Gastrocnemius medialis (tissue), 4 donors: ENCODE measurements at places on chromosomes 4 and X.

DNA sequence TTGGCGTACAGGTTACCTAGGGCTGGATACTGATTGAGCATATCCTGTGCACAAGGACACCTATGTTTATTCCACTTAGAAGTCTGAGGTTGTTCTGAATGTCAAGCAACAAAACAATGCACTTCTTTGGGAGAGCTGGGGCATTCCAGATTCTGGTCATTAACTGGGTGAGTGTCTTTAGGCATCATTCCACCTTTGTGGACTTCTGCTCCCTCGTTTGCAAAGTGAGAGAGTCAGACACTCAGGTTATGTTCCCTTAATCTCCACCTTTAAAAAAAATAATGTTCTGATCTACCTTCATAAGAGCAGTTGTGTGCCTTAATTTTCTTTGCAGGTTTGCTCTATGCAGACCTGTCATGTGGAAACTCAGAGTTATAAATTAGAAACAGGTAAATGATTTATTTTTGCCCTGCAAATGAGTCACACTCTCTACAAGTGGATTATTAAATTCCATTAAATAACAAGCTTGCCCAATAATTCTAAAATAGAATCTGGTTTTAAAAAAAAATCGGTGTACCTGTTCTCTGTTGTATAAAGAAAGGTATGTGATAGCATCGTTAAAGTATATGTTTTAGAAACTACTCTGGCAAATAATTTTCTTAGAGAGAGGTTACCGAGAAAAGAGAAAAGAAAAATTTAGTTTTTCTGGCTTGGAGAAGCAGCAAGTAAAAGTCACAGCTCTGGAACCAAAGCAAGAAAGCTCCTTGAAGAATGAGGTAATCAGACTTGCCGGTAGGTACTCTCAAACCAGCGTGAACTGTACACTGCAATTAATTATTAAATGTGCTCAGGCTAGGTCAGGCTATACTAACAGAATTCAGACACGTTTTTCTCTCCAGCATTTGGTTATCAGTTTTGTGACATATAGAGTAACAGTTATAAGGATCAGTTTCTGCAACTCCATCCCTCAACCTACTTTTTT is 93.2 kb downstream of the SORBS2 start:
- no peaks in the 10 kb centered on the region for H3K36me3 ChIP-seq
- no peak for DNase-seq
- no peak overlapping the region for H3K27ac ChIP-seq
- H3K4me3 ChIP-seq, result no peak overlapping the region

- no peaks in the 10 kb centered on the region for H3K36me3 ChIP-seq
- H3K4me1 ChIP-seq, result no peaks in the 10 kb centered on the region
- no peak overlapping the region for H3K27ac ChIP-seq
- H3K27me3 ChIP-seq, result no peaks in the 10 kb centered on the region
- no peak for DNase-seq
- H3K4me3 ChIP-seq, result no peak overlapping the region
These were observed 1684.8 kb upstream of the TENM3 start for GRCh38 chr4:180558427-180558826.

- no peaks in the 10 kb centered on the region for H3K27me3 ChIP-seq
- H3K27ac ChIP-seq, result no peak overlapping the region
- no peak overlapping the region for H3K4me3 ChIP-seq
These were observed 67.1 kb downstream of the ACOX3 start for GRCh38 chr4:8373270-8373972.

DNA sequence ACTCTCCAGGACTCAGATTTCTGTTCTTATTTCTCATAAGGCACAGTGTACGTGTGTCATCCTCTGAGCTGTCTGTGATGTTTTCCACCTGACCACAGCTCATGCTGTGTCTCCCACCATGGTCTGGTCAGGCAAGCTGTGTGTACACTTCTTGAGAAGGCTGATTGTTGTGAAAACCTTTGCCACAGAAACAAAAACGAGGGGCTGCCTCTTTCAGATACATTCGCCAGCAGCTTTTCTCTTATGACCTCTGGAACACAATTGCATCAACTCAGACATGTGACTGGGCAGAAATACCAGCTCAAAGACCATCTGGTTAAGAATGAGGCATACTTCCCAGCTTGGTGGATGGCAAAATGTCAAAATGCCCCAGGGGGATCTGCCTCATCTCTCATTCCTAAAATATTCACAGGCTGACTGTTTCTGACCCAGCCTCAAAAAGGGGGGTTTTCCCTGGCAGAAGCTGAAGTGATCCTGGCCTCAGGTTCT is 46.1 kb downstream of the PGRMC2 start:
- no peak for DNase-seq
- H3K4me1 ChIP-seq, result no peaks in the 10 kb centered on the region
- no peaks in the 10 kb centered on the region for H3K27me3 ChIP-seq
- H3K4me3 ChIP-seq, result no peak overlapping the region
- H3K27ac ChIP-seq, result no peak overlapping the region
- no peaks in the 10 kb centered on the region for H3K36me3 ChIP-seq

DNA sequence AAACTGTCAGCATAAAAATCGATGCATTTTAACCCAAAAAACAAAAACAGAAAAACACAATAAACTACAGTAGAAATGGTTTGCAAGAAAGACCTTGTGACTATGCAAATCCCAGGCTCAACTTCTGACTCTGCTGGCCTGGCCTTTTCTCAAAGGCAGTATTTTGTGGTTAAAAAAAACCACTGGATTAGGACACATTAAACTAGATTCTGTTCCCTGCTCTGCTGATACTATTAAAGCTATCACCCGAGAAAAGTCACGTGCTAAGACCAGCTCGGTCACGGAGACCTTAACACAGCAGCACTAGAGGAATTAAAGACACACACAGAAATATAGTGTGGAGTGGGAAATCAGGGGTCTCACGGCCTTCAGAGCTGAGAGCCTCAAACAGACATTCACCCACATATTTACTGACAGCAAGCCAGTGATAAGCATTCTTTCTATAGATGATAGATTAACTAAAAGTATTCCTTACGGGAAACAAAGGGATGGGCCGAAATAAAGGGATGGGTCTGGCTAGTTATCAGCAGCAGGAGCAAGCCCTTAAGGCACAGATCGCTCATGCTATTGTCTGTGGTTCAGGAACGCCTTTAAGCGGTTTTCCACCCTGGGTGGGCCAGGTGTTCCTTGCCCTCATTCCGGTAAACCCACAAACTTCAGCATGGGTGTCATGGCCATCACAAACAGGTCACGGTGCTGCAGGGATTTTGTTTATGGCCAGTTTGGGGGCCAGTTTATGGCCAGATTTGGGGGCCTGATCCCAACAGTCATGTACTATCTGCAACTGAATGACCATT is 16.1 kb downstream of the CBR4 start:
- no peak overlapping the region for H3K4me3 ChIP-seq
- DNase-seq, result no peak
- H3K36me3 ChIP-seq, result no peaks in the 10 kb centered on the region
- no peak overlapping the region for H3K27ac ChIP-seq
- peaks cover 11% of the 10 kb centered on the region for H3K4me1 ChIP-seq

DNA sequence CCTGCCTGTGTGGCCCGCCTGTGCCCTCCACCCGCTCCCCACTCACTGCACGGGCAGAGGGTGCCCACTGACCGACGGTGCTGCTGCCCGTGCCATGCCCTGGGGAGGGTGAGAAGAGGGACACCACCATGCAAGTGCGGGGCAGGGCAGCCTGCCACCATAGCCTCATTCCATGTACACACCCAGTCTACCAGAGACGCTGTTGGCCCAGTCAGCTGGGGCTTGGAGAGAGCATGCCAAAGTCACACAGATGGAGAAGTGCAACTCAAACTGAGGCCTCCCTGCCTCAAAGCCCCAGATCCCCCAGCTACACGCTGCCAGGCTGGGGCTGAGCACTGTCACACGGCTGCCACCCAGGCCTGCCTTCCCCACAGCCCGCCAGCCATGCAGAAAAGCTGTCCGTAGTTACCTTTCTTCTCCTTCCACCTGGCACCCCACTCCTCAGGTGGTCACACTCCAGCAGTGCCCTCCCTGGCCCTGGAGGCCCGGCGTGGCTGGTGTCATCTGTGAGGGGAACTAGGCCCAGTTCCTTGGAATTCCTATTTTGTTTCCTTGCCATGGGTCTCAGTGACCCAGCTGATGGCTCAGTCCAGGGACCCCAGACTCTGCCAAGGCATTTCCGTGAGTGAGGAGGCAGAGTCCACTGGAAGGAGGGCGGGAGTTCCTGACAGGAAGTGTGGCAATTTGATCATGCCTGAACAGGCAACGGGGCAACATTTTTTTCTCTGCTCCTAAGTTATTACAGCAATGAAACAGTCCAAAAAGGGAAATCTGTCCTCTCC is at the start of gene SLC2A9:
Gene SLC2A9, minus strand, starts transcription at position 627 of the 782 bp plus-strand sequence. Its CDS starts 68 bp downstream, at position 559.
- H3K4me3 ChIP-seq, result no peak within 1 kb of the TSS
- no peaks in the 10 kb centered on the region for H3K27me3 ChIP-seq
- H3K4me1 ChIP-seq, result peaks cover 34% of the 10 kb centered on the region
- no peak for DNase-seq

DNA sequence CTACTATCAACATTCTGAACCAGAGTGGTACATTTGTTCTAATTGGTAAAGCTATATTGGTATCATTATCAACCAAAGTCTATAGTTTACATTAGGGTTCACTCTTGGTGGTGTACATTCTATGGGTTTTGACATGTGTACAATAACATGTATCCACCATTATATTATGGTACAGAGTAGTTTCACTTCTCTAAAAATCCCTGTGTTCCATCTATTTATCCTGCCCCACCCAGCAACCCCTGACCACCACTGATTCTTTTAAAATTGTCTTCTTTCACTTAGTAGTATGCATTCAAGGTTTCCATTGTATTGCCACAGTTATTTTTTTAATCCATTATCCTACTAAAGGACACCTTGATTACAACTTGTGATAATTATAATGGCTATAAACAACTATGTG is 15.3 kb upstream of the TMPRSS11D start:
- H3K27me3 ChIP-seq, result no peaks in the 10 kb centered on the region
- no peak overlapping the region for H3K4me3 ChIP-seq
- no peak overlapping the region for H3K27ac ChIP-seq
- no peaks in the 10 kb centered on the region for H3K4me1 ChIP-seq
- no peak for DNase-seq

- no peak overlapping the region for H3K27ac ChIP-seq
- H3K4me1 ChIP-seq, result no peaks in the 10 kb centered on the region
- H3K27me3 ChIP-seq, result no peaks in the 10 kb centered on the region
These were observed 27.5 kb upstream of the IQSEC2 start for GRCh38 chrX:53308836-53309235.

DNA sequence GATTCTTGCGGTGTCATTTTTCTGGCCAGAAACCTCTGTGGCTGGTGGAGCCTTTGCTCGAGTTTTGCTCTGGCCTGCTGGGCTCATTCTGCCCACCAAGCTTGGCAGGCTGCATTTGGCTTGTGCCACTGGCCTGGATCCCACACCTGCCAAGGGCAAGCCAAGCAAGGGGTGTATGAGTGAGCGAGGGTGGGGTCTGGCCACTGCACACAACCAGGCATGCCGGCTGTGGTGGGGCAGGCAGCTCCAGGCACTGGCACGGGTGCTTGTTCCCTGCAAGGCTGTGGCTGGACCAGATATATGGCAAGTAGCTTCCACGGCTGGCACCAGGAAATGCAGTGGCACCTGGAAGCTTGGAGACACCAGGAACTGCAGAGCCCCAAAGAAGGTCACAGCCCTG is 68.6 kb upstream of the PPP3CA start:
- H3K27me3 ChIP-seq, result no peaks in the 10 kb centered on the region
- H3K4me1 ChIP-seq, result no peaks in the 10 kb centered on the region
- H3K36me3 ChIP-seq, result no peaks in the 10 kb centered on the region
- no peak for DNase-seq

GRCh38 chr4:161428180-161428965 is 735.4 kb downstream of the FSTL5 start:
- H3K4me3 ChIP-seq, result no peak overlapping the region
- H3K36me3 ChIP-seq, result no peaks in the 10 kb centered on the region
- H3K27ac ChIP-seq, result no peak overlapping the region
- no peak for DNase-seq
- no peaks in the 10 kb centered on the region for H3K27me3 ChIP-seq

- H3K4me1 ChIP-seq, result no peaks in the 10 kb centered on the region
- no peaks in the 10 kb centered on the region for H3K27me3 ChIP-seq
- DNase-seq, result no peak
- H3K4me3 ChIP-seq, result no peak overlapping the region
These were observed 9.9 kb upstream of the ZCCHC4 start for GRCh38 chr4:25302626-25303025.

DNA sequence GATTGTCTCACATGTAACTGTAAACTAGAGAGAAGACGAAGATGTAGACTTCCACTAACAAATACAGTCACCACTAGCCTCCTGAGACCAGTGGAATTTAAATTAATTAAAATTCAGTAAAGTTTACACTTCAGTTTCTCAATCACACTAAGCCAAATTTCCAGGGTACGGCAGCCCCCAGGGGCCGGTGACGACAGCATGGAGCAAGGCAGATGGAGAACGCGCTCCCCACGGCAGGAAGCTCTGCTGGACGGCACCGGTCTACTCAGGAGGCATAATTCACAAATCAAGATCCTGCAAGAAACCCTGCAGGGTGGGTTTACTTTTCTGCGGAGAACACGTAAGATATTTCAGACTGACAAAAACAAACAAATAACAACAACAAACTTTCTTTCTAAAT is 80.7 kb downstream of the FAT1 start:
- DNase-seq, result no peak
- no peaks in the 10 kb centered on the region for H3K36me3 ChIP-seq
- H3K4me1 ChIP-seq, result no peaks in the 10 kb centered on the region
- H3K27me3 ChIP-seq, result no peaks in the 10 kb centered on the region
- no peak overlapping the region for H3K27ac ChIP-seq
- no peak overlapping the region for H3K4me3 ChIP-seq

DNA sequence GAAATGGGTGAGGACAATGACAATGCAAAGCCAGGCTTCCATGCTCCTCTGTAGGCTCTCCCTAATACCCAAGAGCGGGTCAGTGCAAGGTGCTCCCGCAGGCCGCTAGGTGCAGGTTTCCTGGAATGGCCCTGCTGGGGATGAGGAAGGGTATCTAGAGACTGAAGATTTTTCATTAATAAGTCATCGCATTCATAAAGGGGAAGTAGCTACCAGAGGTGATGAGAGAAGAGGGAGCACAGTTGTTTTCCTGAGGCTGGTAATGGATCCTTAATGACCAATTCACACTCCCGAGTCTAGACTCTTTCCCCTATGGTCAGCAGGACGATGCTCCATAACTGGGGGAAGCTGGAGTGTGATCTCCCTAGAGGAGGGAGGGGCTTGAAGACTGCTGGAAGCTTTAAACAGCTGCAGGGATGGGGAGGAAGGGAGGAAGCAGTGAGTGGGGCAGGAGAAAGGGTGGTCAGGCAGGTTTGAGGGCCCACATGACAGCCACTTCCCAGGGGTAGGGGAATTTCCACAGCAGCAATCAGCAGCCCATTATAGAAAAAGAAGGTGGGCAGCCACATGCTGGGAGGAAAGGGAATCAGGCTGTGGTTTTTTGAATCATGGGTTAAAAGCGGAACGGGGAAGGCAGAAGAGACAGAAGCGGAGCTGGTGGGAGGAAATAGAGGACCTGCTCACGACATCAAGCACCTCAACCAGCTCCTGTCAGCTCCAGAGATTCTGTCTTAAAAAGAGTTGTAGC is 10.2 kb upstream of the ATP6AP2 start:
- H3K27ac ChIP-seq, result no peak overlapping the region
- H3K36me3 ChIP-seq, result no peaks in the 10 kb centered on the region
- DNase-seq, result no peak
- H3K27me3 ChIP-seq, result no peaks in the 10 kb centered on the region
